T-helper 1 cell (primary cell): ENCODE measurements at places on chromosomes 16 and 17.

- no peak for DNase-seq
Observed at GRCh38 chr16:88532434-88533241, 37.6 kb upstream of the ZC3H18 start.

- no peak for DNase-seq
Observed at GRCh38 chr16:14357328-14357727, 272.7 kb downstream of the PARN start.

- no peak for DNase-seq
Observed at GRCh38 chr16:88902744-88903143, 36.3 kb upstream of the PABPN1L start.

GRCh38 chr16:12543700-12544476 lies 259.8 kb downstream of the CPPED1 start:
- DNase-seq, result no peak

DNA sequence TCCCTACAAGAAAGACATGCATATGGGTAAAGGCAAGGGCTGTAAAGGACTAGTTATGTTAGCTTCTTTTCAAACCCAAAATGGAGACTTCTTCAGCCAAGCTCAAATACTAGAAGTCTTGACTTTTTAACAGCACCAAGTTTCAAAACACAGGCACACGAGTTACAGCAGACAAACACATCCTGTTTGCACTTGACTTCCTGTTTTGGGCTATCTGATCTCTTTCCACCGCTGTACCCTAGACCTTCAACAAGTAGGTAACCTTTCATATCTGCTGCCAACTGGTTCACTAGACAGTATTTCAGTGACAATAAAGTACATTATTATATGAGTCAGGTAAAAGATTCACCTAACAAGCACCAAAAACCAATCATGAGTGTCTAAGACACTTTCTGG lies 12.3 kb downstream of the RFFL start:
- peak; percentile 87 for DNase-seq

DNA sequence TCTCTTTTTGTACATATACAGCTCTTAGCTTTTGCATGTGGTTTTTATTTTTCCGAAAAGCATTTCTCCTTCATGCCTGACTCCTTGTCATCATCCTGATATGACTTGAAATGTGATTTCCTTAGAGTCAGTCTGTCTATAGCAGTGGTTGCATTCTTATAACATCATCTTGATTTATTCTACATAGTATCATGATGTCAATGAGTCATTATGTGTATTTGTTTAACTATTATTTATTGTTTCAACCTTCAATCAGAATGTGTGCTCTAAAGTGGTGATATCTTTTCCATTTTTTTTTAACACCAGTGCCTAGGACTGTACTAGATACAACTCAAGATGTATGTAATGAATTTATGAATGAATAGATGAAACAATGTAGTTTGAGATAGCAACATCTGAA lies 354.9 kb upstream of the CDH8 start:
- DNase-seq, result no peak

GRCh38 chr16:67265834-67266233 lies 13.5 kb upstream of the PLEKHG4 start:
- DNase-seq, result no peak

DNA sequence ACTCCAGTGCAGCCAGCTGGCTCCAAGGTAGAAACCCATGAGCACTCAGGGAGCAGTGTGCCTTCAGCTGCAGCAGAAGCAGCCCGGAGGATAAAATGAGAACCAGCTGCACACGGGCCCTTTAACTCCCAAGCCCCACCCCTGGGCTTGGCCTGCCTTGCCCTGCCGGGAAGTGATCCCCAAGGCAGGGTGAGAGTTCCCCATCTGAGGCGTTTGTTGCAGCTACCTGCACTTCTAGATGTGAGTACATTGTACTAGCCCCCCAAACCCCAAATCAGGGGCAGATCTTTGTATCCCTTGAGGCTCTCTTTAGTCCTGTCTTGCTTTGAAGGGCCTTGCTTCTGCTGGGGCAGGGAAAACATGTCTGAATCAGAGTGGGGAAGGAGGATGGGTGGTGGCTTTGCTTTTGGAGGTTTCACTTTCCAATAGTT lies at the start of gene MVP:
Gene MVP, plus strand, starts transcription at position 192 of the 431 bp plus-strand sequence. CDS start 10,088 bp downstream, outside the sequence.
- peak; percentile 25 for DNase-seq

DNA sequence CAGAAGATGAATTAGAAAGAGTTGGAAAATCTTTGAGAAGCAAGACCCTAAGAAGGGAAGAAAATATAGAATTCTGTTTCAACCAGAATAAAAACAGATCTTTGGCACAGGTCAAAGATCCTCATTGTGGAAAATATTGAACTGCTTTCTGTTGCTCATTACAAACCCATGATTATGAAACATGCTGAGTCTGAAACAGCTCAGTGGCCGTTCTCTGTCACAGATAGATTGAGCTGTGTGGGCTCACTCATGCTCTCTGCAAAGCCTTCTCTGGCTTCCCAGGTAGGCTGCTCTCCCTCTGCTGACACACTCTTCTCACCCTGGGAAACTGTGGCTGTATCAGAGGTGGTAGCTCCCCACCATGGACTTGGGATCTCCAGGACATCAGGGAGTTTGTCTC lies 3.4 kb upstream of the KRT38 start:
- no peak for DNase-seq

DNA sequence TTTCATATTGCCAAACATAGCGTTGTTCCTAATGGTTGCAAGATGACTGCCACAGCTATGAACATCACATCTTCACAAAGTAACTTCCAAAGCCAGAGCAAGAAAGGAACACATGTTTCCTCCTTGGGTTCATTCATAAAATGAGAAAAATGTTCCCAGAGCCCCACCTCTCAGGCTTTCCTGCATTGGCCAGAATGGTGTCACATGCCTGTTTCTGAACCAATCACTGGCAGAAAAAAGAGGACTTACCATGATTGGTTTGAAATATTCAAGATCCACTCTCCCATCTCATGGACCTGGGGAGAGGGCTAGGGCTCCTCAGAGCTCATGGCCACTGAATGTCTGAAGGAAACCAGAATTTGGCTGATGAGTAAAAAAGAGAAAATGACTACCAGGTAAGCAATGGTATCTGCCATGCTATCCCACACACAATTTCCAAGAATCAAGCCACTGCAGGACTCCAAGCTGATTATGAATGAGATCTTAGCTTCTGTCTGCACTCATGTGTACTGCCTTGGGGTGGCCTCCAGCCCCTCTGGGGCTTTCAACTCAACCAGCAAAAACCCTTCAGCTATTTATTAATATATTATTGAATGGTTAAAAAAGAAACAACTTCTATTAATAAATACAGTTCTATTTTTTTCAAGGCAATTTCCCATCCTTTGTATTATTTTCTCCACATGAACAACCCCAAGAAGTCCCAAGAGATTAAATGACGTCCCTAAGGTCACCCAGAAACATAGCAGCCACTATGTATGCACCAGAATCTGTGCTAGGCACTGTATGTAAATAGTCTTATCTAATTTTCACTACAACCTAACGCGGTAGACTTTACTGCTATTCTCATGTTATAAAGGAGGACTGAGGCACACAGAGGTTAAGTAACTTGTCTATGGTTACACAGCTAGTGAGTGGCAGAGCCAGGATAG lies 61.4 kb upstream of the TMC5 start:
- no peak for DNase-seq

DNA sequence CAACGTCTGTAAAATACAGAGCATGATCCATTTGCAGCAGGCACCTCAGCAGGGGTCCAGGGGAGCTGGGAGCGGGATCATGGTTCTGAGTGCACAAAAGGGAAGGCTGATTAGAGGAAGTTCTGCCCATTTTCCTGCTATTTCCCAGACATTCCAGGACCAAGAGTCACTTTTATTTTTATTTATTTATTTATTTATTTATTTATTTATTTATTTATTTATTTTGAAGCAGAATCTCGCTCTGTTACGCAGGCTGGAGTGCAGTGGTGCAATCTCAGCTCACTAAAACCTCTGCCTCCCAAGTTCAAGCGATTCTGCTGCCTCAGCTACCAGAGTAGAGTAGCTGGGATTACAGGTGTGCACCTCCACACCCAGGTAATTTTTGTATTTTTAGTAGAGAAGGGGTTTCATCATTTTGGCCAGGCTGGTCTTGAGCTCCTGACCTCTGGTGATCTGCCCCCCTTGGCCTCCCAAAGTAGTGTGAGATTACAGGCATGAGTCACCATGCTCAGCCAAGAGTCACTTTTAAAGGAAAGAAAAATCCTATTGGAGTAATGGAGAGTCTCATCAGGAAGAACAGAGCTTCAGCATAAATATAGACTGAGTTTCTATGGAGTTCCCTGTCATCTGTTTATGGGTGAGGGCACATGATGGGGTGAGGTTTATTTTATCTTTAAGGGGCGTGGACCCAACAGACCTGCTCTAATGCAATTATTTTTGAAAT lies 355.2 kb downstream of the HAPSTR1 start:
- DNase-seq, result no peak

GRCh38 chr16:71214746-71215381 lies 15.7 kb downstream of the HYDIN start:
- no peak for DNase-seq
